ENCODE measurements at places on chromosomes 1 and 21. TPM values are rescaled to one million over a fixed set of nuclear protein-coding genes. Genes with fewer than 3 reads are reported as not detected.

VHLL gene
- total RNA-seq = not detected

MYCBP gene
- total RNA-seq = 35.2 TPM

DNA sequence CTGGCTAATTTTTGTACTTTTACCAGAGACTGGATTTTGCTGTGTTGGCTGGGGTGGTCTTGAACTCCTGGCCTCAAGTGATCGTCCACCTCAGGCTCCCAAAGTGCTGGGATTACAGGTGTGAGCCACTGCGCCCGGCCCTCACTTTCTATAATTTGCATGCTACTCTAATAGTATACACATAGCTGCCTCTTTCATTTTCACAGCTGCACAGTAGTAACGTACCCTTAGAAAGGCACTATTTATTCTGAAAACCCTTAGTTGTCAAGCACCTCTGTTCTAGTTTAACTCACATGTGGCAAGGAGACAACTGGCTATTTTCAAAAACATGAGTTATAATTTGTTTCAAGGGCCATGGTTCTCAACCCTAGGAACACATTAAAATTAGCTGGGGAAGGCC, 17.2 kb downstream of the TPM3 start:
- no peak for DNase-seq
- H3K4me3 ChIP-seq = no peak overlapping the region
- H3K27ac ChIP-seq = no peak overlapping the region
- peaks cover 60% of the 10 kb centered on the region for H3K36me3 ChIP-seq
- no peaks in the 10 kb centered on the region for H3K27me3 ChIP-seq

- H3K27me3 ChIP-seq = no peaks in the 10 kb centered on the region
- H3K4me3 ChIP-seq = no peak overlapping the region
- H3K36me3 ChIP-seq = no peaks in the 10 kb centered on the region
- peaks cover 10% of the 10 kb centered on the region for H3K4me1 ChIP-seq
- peak overlapping the region; percentile 35 for H3K27ac ChIP-seq
Observed at GRCh38 chr1:218459878-218460711, 115.0 kb downstream of the TGFB2 start.

DNA sequence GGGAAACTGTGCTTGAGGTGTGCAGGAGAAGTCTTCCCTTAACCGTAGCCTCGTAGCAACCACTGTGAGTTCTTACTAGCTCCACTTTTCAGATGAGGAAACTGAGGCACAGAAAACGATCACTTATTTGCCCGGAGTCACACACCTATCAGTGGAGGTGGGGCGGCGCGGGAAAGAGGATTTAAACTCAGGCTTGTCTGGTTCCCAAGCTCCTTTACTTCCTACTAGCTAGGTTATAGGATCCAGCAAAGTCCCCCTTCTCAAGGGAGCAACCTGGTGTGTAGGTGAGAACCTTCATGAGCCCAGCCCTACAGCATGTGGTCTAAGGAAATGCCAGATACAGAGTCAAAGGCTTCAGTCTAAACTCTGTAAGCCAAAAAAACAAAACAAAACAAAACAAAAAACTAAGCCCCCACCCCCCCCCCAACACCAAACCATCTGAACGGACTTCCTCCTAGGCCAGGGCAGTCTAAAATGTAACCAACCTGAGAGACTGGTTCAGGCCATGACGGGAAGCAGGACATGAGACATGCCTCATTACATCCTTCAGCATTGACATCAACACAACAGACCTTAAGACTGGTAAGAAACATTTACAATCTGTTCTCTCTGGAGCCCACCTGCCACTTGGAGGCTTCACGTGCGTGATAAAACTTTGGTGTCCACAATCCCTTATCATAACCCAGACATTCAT, 709 bp upstream of the FBXO42 start:
- no peaks in the 10 kb centered on the region for H3K4me1 ChIP-seq
- DNase-seq = no peak
- peak overlapping the region; percentile 94 for H3K4me3 ChIP-seq
- no peaks in the 10 kb centered on the region for H3K27me3 ChIP-seq
- no peaks in the 10 kb centered on the region for H3K36me3 ChIP-seq

DNA sequence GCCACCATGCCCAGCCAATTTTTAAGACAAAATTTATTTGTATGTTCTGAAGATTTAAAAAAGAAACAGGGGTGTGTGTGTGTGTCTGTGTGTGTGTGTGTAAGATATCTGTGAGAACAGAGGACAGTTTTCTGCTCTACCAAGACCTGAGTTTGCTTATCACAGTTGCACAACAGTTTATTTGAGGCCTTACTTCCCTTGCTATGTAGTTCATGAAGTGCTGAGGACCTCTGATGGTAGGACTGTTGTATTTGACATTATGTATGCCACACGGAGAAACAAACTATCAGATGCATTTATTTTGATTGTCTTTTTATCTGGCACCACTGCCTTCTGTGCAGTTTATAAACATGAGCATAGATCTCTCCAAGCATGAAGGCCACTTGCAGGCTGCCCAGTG, 355.2 kb downstream of the PBX1 start:
- H3K27ac ChIP-seq = no peak overlapping the region
- no peaks in the 10 kb centered on the region for H3K4me1 ChIP-seq
- no peaks in the 10 kb centered on the region for H3K27me3 ChIP-seq

All from H9 (cell line).